Naive thymus-derived CD8-positive, alpha-beta T cell (primary cell): ENCODE measurements at places on chromosomes 7 and 10.

DNA sequence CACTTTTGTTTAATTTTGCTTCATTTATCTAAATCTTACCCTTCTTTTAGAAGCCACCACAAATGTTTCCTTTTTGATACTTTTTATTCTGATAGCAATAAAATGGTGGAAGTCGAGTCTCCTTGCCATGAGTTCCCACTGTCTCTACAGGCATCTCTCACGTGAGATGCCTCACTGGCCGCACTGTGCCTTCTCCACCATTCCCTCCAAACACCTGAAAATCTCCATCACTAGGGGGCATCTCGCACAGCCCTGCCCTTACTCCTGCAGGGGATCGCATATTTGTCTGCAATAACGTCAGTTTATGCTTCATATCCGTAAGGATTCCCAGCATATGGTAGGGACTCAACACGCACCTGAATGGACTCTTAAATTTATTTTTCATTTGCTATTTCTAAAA is 56.3 kb upstream of the NCAPG2 start:
- peak; percentile 30 for DNase-seq

DNA sequence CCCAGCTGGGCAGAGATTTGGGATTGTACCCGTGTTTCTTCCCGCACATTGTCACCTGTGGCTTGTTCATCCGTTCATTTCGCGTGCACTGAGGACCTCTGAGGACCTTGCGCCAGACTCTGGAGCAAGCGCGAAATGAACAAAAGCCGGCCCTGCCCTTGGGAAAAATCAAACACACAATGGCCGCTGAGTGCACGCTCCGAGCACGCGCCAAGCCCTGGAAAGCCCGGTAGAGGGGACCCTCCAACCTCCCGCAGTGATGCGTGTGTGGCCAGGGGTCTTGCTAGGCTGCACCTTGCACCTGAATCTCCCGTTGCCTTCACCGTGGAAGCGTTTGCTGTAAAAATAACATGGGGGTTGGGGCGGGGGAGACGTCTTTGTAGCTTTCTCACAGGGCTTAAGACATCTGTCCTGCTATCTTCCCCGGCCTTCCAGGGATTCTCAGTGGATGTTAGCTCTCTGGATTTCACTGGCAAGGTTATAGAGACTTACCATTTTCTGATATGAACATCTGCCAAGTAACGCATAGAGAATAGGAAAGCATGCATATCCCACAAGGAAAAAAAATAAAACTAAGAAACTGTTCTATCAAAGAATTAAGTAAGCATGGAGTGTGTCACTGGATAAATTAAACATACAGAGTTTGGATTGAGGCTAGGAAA is 37.3 kb downstream of the ZNF777 start:
- no peak for DNase-seq

DNA sequence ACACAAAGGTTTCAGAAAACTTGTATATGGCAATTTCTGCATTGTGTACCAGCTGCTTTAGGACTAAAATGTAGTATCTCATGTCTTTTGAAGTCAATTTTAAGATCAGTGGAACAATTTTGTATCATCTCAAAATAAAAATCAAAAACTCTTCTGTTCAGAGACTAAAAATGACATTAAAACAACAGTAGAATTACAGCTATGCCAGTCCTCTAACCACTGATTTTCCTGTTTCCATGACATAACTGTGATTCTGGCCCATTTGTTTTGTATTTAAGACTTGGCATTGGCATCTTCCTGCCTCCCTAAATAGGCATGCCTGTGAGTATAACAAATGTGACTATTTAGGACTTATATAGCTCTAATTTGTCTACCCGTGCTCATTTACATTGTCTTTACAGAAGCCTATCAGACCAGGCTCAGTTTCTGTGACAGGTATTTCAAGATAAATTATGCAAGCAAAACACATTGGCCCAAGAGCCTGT is 29.1 kb upstream of the VPS41 start:
- DNase-seq: no peak

DNA sequence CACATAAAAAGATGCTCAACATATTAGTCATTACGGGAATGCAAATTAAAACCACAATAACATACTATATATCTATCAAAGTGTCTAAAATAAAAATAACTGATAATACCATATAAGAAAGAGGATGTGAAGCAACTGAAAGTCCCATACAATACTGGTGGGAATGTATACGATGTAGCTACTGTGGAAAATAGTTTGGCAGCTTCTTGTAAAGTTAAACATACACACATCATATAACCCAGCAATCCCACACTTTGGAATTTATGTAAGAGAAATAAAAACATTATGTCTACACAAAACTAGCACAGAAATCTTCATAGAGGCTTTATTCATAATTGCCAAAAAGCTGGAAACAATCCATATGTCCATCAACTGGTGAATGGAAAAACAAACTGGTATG is 10.5 kb upstream of the COMMD3 start:
- DNase-seq: no peak

DNA sequence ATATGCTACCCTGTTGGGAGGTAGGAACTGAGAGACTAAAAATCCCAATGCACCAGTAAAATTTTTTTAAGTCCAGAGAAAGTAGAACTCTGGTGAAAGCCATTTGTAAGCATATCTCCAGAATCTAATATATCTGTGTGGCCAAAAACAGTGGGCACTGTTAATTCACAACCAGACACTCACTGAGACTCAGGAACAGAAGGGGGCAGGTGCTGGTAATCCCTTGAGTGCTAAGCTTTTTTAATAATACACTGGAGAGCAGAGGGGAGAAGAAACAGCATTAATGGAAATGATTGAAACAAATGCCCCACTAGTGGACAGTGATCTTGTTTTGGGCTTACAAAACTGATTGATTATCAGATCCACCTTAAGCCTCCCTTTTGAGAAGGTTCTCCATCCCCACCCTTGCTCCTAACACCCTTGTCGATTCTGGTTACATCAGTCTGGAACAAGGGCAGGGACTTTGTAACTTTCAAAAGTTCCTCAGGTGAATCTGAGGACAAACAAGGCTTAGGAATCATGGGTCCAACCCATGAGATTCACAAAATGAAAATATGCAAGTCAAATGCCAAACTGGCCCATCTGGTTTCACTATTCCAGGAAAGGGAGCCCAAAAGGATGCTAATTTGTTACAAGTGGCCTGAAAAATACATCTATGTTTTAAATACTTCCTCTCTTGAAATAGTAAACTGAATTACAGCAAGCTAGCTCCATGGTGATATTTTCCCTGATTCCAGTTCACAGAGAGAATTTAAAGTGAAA is 29.7 kb downstream of the PLXNA4 start:
- no peak for DNase-seq

- DNase-seq: no peak
These were observed 165.7 kb downstream of the SEMA3D start for GRCh38 chr7:85021101-85021704.

- DNase-seq: no peak
These were observed 26.3 kb upstream of the ITGB8 start for GRCh38 chr7:20304366-20304765.

DNA sequence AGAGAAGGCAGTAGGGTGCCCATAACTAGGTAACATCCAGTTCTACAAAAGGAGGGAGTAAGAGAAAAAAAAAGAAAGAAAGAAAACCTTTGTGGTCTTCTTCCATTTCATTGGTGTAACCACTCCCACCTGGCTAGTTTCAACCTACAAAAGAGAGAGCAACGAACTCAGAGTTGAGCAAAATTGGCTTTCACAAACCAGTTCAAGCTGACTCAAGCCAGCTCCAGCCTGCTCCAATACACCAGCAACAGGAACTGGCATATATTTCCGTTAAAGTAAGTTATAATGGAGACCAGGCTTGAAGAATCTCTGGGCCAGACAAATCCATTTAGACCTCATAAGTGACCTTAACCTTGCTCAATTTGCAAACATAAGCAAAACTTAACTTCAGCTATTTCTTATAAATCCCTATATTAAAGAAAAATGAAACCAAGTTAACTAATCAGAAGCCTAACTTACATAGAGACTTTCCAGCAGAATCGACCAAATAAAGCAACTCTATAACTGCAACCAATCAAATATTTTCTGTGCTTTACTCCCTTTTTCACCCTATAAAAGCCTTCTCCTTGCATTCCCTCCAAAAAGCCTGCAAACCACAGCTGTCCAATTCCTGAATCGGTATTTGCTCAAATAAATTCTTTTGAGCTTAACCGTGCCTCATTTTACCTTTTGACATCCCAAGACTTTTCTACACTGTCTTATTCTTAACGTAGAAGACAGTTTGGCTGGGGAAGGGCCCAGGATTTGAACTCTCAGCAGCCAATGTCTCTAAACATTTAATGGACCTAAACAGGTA is 10.1 kb downstream of the ANKRD22 start:
- DNase-seq: no peak

DNA sequence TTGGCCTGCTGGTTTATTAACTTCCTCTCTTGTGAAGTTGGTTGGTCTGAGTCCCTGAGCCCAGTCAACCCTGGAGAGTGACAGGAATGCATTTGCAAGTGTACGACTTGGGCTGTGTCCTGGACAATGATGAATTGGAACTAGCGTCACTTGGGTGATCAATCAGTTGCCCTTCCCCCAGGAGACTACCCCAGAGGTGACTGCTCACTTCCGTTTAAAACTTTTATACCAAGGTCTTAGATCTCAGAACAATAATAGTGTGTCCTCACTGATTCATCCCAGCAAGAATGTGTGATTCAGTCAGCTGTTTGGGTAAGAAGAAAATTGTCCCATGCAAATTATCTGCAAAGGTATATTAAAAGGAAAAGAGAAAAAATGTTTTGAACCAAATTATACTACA is 102.9 kb upstream of the ARMC3 start:
- no peak for DNase-seq

DNA sequence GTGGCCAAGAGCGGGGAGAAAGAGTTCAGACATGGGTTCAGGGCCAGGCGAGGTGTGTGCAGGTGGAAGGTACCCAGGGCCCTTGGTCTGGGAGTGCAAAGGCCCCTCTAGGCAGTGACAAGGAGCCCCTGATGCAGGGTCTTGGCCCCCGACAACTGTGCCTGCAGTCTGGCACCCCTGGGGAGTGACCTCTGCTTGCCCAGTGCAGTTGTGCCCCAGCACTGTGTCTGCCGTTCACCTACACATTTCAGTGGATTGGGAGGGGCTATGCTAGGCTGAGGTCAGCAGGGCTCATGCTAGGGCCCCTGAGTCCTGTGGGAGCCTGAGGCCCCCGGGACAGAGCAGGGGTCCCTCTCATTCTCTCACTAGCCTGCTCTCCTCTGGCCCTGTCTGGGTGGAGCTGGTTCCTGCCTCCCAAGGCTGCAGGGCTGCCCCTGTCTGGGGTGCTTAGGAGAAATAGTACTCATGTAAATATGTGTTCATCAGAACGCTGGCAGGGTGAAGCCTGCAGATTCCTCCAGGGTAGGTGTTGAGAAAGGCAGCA is 550.4 kb downstream of the TCERG1L start:
- no peak for DNase-seq

- no peak for DNase-seq
These were observed 69.7 kb downstream of the CD36 start for GRCh38 chr7:80708123-80708522.
